Caco-2 (cell line): ENCODE measurements at places on chromosomes 12 and 14.

- no peaks in the 10 kb centered on the region for H3K27me3 ChIP-seq
- no peaks in the 10 kb centered on the region for H3K4me1 ChIP-seq
- H3K27ac ChIP-seq, result no peak overlapping the region
- DNase-seq, result no peak
- H3K4me3 ChIP-seq, result no peak overlapping the region
- H3K36me3 ChIP-seq, result no peaks in the 10 kb centered on the region; the same call in none of the 2 replicates
Observed at GRCh38 chr12:63941166-63941800, 96.8 kb downstream of the SRGAP1 start.

GRCh38 chr12:123971770-123972456 lies 718 bp downstream of the CCDC92 start:
- H3K4me1 ChIP-seq, result peaks cover 8% of the 10 kb centered on the region; the same call in 1 of the 2 replicates
- H3K36me3 ChIP-seq, result no peaks in the 10 kb centered on the region; the same call in 1 of the 2 replicates
- no peaks in the 10 kb centered on the region for H3K27me3 ChIP-seq
- peak; percentile 58 for DNase-seq
- peak overlapping the region; percentile 91 for H3K4me3 ChIP-seq

- H3K27ac ChIP-seq, result no peak overlapping the region
- no peaks in the 10 kb centered on the region for H3K4me1 ChIP-seq
- DNase-seq, result no peak
Observed at GRCh38 chr14:100054316-100055075, 10.7 kb upstream of the EVL start.

GRCh38 chr14:57918791-57919190 lies 52.9 kb upstream of the SLC35F4 start:
- no peaks in the 10 kb centered on the region for H3K4me1 ChIP-seq
- H3K36me3 ChIP-seq, result no peaks in the 10 kb centered on the region
- no peak overlapping the region for H3K27ac ChIP-seq
- no peak overlapping the region for H3K4me3 ChIP-seq

DNA sequence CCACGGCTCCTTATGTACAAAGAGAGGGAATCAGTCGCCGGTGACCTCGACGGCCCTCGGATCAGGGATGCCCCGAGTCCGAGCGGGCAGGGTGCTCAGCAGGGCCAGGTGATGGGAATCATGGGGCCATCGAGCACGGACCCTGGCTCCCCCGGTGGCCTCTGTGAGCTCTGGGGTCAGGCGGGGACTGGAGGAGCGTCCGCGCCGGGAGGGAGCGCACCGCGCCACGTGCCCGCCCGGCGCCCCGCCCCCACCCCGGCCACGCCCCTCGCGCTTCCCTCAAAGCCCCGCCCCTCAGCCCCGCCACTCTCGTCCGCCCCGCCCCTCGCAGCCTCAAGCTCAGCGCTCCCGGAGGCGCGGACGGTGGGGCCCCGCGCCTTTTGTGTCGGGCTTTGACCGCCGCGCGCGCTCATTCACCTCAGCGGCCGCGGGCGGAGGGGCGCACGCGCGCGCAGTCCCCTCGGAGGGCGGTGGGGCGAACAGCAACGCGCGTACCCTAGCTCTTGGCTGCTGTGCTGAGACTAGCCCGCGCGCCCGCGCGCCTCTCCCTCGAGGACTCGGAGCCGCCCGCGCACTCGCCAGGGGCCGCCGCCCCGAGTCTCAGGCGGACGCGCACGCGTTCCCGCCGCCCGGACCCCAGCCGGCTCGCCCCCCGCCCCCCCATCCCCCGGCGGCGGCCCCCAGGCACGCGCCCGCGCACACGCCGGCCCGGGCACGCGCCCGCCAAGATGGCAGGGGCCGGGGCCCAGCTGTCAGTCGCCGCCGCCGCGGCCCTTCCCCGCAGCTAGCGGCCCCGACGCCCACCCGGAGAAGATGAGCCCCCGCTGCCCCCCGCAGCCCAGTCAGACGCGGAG lies 93.9 kb upstream of the EVL start:
- no peaks in the 10 kb centered on the region for H3K36me3 ChIP-seq
- no peak overlapping the region for H3K4me3 ChIP-seq
- H3K4me1 ChIP-seq, result no peaks in the 10 kb centered on the region

- no peak for DNase-seq
- H3K4me1 ChIP-seq, result no peaks in the 10 kb centered on the region
- no peaks in the 10 kb centered on the region for H3K27me3 ChIP-seq
- no peak overlapping the region for H3K4me3 ChIP-seq
Observed at GRCh38 chr14:66174453-66174891, 311.7 kb upstream of the CCDC196 start.

DNA sequence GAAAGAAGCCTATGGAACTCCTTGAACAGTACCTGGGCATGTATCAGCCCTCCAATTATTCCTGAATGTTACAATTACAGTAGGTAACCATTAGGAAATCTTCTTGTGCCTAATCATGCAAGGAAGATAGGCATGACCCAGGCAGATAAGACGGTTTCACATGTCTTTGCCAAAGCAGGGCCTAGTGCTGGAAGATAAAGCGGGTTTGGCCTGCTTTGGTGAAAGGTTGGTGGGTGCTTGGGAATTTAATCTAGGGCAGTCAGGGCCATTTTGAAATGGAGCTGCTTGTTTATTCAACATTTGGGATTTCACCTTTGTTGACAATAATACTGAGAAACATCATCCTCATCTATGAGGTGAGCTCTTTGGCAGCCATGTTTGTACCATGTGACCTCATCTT lies 12.5 kb upstream of the SRSF5 start:
- no peak for DNase-seq
- H3K4me3 ChIP-seq, result no peak overlapping the region
- no peaks in the 10 kb centered on the region for H3K36me3 ChIP-seq

- no peaks in the 10 kb centered on the region for H3K4me1 ChIP-seq
- no peak overlapping the region for H3K27ac ChIP-seq
- H3K36me3 ChIP-seq, result no peaks in the 10 kb centered on the region
- H3K4me3 ChIP-seq, result no peak overlapping the region
- no peaks in the 10 kb centered on the region for H3K27me3 ChIP-seq
- no peak for DNase-seq
Observed at GRCh38 chr12:71183846-71184245, 26.0 kb upstream of the TSPAN8 start.

- H3K27ac ChIP-seq, result peak overlapping the region; percentile 48
- H3K36me3 ChIP-seq, result 0 out of 2 replicates have a peak, but pooled peaks cover 2% of the 10 kb centered on the region
- H3K4me1 ChIP-seq, result no peaks in the 10 kb centered on the region
- no peak overlapping the region for H3K4me3 ChIP-seq
Observed at GRCh38 chr12:94230357-94230905, 82.1 kb downstream of the PLXNC1 start.

DNA sequence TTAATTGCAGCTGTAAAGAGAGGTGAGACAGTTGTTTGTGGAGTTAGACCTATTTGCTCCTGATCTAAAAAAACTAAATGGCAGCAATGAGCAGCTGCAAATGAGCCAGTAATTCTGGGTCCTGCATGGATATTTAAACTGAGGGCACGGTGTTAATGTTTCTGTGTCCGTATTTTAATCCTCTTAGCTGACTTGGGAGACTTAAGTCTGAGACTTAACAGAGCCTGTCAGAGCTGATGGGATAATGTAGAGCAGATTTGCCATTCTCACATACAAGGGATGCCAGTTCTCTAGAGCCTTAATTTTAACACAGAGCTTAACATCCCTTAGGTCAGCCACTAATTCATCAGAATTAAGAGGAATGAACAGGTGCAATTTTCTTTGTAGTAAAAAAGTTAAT lies 178.6 kb upstream of the PDE3A start:
- no peak overlapping the region for H3K4me3 ChIP-seq
- peak overlapping the region; percentile 3 for H3K27ac ChIP-seq
- no peaks in the 10 kb centered on the region for H3K27me3 ChIP-seq

DNA sequence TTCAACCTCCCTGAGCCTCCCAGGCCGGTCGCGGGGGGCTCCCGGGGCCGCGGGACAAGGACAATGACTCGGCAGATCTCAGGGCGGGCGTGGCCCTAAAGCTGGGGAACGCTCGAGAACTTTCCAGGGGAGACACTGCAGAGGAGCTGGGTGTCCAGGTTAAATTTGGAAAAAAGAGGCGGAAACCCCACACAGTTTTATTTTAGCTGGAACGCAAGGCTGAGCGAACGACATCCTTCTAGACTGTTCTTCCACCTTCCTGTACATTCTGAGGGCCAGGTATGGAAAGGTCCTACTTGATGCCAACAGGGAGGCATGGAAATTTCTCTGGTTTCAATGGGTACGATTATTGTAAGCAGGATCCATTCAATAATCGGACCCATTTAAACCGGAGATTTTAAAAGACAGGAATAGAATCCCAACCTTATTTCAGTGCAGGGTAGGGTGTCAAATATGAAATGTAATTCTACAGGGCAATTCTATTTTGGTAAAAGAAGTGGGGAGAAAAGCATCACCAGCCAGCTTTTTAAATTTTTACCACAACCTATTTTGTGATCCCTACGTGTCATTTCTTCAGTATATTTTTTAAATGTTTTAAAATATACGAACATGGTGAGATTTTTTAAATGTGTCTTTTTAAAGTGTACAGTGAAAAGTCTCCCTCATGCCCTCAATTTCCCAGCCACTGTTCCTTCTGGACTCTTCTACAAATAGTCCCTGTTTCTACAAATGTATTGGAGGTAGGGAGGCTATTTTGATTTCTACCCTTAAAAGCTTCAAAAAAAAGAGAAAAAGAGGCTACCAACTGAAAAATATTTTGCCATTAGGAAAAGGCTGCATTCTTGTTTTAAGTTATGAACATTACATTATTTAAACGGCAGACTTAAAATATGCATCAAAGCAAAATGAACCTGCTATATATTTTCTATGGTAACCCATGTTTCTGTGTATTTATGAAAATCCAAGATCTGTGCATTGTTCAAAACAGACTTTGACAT lies 1.1 kb upstream of the UBC start:
- H3K4me1 ChIP-seq, result peaks cover 41% of the 10 kb centered on the region
- H3K27me3 ChIP-seq, result no peaks in the 10 kb centered on the region
- DNase-seq, result no peak
- peak overlapping the region; percentile 87 for H3K4me3 ChIP-seq
- peaks cover 4% of the 10 kb centered on the region for H3K36me3 ChIP-seq

- H3K36me3 ChIP-seq, result no peaks in the 10 kb centered on the region; the same call in 1 of the 2 replicates
- no peak overlapping the region for H3K27ac ChIP-seq
Observed at GRCh38 chr12:48943221-48943620, 14.1 kb downstream of the ARF3 start.

- no peaks in the 10 kb centered on the region for H3K27me3 ChIP-seq
- H3K4me3 ChIP-seq, result no peak overlapping the region
- H3K36me3 ChIP-seq, result no peaks in the 10 kb centered on the region
- no peak overlapping the region for H3K27ac ChIP-seq
- H3K4me1 ChIP-seq, result peaks cover 17% of the 10 kb centered on the region
Observed at GRCh38 chr14:70871863-70872677, 35.2 kb upstream of the PCNX1 start.

GRCh38 chr14:104877066-104877805 lies 12.2 kb downstream of the CEP170B start:
- H3K27ac ChIP-seq, result peak overlapping the region; percentile 32
- no peak overlapping the region for H3K4me3 ChIP-seq
- H3K27me3 ChIP-seq, result no peaks in the 10 kb centered on the region

DNA sequence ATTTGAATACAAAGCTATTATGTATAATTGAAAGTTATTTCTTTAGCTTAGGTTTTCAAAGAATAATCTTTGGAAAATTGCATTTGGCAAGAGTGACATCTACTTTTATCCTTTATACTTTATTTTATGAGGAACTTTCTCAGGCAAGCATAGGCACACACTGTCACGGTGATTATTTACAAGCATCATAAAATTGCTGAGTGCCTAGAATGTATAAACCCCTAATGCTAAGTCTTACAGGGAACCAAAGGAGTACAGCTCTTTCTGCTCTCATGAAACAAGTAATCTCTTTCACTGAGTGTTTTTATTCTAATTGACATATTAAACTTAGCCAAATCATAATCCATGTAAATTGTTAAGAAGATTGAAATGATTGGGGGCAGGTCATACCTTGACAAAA lies 154.9 kb downstream of the FSCB start:
- DNase-seq, result no peak
- no peaks in the 10 kb centered on the region for H3K4me1 ChIP-seq
- no peaks in the 10 kb centered on the region for H3K36me3 ChIP-seq
- H3K27ac ChIP-seq, result no peak overlapping the region
- no peaks in the 10 kb centered on the region for H3K27me3 ChIP-seq
- no peak overlapping the region for H3K4me3 ChIP-seq

DNA sequence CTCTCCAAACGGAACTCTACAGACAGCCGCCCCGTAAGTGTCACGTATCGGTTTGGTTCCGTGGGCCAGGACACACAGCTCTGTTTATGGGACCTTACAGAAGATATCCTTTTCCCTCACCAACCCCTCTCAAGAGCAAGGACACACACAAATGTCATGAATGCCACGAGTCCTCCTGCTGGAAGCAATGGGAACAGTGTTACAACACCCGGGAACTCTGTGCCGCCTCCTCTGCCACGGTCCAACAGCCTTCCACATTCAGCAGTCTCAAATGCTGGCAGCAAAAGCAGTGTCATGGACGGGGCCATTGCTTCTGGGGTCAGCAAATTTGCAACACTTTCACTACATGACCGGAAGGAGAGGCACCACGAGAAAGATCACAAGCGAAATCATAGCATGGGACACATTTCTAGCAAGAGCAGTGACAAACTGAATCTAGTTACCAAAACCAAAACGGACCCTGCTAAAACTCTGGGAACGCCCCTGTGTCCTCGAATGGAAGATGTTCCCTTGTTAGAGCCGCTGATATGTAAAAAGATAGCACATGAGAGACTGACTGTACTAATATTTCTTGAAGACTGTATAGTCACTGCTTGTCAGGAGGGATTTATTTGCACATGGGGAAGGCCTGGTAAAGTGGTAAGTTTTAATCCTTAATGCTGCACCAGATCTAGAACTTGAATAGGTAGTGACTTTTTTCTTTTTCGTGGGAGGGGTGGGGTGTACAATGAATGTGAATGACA lies 69.7 kb downstream of the WDR20 start:
- no peak for DNase-seq
- no peaks in the 10 kb centered on the region for H3K27me3 ChIP-seq

DNA sequence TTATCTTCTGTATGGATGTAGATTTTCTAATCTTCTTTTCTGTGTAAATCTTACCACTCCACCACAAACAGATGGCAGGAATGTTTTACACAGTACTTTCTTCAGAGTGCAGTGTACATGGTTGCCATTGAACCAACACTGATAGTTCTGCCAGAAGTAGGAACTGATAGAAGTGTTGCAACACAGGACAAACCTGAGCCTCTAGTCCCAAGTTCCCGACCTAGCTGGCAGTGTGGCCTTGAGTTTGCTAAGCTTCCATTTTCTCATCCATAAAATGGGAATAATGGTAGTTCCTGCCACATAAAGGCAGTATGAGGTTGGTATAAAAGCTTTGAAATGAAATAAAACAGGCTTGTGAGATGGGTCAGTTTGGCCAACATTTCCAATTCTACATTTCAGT lies 50.8 kb upstream of the SAV1 start:
- no peak overlapping the region for H3K4me3 ChIP-seq
- DNase-seq, result no peak
- H3K4me1 ChIP-seq, result no peaks in the 10 kb centered on the region
- H3K27ac ChIP-seq, result no peak overlapping the region
- H3K27me3 ChIP-seq, result no peaks in the 10 kb centered on the region

GRCh38 chr12:83477696-83478095 lies 791.0 kb downstream of the TMTC2 start:
- H3K36me3 ChIP-seq, result no peaks in the 10 kb centered on the region
- no peak overlapping the region for H3K4me3 ChIP-seq
- 0 out of 2 replicates have a peak, but pooled peaks cover 10% of the 10 kb centered on the region for H3K4me1 ChIP-seq
- no peak for DNase-seq

- H3K27ac ChIP-seq, result no peak overlapping the region
- no peaks in the 10 kb centered on the region for H3K27me3 ChIP-seq
- H3K36me3 ChIP-seq, result no peaks in the 10 kb centered on the region
- DNase-seq, result no peak
- H3K4me1 ChIP-seq, result no peaks in the 10 kb centered on the region
Observed at GRCh38 chr12:91722072-91722471, 423.6 kb downstream of the BTG1 start.
